Fibroblast of pulmonary artery (primary cell): ENCODE measurements at places on chromosomes 3 and 15.

DNA sequence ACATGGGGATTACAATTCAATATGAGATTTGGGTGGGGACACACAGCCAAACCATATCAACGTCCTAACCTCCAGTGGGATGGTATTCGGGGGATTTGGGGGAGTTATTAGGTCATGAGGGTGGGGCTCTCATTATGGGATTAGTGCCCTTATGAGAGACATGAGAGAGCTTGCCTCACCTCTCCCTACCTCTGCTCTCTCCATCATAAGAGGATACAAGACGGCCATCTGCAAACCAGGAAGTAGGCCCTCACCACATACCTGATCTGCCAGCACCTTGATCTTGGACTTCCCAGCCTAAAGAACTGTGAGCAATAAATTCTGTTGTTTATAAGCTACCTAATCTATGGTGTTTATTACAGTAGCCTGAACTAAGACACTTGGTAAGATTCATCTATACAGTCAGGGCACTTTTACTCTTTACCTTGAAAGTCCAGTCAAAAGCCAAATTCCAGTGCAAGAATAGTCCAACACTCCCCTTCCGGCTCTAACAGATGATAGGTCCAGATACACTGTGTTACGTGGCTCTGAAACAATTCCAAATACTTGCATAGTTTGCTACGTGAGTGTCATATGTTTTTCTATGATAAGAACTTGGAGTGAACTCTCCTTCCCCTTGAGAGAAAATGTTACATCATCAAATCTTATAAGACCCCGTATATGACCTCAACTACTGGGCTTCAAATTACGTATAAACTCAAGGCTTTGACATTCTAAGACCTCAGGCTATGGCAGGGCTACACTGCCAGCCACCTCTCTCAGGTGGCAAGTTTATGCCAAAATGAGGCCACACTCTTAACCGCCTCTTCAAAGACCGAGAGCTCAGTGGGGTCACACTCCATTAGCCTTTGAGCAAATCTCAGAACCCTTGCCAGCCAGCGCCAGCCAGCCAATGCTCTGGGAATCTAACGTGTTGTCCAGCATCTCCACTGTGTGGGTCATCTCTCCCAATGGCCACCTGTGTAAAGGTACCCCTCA lies 129.9 kb downstream of the XXYLT1 start:
- DNase-seq = peak; percentile 92

DNA sequence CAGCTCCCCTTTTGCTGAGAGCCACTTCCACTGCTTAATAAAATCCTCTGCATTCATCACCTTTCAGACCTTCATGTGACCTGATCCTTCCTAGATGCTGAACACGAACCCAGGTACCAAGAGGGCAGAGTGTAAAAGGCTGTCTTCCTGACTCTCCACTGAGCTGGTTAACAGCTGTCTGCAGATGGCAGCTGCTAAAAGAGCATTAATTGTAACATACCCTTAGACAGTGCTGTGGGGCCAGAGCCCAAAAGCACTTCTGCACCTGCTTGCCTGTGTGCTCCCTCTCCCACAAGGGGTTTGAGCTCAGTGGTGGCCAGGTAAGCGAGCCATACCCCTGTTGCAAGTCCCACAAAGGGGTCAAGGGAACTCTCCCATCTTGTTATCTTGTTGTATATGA lies 187.3 kb downstream of the UBE2E2 start:
- DNase-seq = no peak

DNA sequence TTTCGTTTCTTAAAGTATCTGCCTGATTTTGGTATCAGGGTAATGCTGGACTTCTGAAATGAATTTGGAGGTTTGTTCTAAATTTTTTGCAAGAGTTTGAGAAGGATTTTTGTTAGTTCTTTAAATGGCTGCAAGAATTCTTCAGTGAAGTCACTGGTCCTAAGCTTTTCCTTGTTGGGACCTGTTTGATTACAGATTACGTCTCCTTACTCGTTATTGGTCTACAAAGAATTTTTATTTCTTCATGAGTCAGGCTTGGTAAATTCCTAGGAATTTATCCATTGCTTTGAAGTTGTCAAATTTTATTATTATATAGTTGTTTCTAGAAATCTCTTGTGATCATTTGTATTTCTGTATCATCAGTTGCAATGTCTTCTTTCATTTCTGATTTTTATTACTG lies 196.0 kb downstream of the DPH6 start:
- no peak for DNase-seq

DNA sequence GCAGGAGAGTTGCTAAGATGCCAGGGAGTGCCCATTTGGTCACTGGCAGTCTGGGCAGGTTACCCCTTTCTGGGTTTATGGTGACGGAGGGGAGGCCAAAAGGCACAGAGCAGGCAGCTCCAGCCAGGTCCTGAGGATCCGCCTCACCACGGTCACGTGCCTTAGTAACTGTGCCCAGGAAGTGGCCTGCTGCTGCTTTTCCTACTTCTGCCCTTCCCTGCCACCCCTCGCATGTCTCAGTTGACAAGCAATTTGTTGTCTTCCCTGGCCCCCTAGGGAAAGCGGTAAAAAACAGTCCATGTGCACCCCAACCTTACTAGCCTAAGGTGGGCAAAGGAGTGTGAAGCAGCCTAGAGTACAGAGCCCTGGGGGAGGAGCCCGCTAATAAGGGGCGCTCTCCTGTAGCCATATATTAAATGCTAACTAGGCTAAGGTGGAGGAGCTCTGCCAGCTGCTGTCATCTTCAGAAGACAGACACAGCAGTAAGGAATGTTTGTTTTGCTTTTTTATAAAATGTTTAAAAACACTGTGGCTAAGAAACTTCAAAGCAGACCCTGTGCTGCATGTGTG lies 9.1 kb upstream of the LIPH start:
- no peak for DNase-seq

GRCh38 chr3:29705906-29706844 lies 425.3 kb downstream of the RBMS3 start:
- no peak for DNase-seq

GRCh38 chr15:30943654-30944335 lies 40.1 kb downstream of the FAN1 start:
- DNase-seq = no peak

DNA sequence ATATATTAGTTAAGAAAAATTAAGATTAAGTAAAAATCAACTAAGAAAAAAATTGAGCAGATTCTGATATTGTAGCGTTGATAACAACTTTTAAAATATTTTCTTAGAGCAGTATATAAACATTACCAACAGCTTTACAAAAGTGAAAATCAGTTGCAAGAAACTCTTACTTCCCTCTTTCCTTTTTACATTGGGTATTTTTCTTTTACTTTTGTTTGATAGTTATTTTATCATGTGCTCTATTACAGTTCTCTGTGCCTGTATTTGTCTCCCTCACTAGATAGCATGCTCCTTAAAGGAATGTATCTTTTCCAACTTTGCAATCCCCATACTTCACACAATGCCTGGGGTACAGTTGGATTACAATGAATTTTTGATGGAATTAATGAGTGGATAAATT lies 87.5 kb upstream of the P3H2 start:
- DNase-seq = no peak

- peak; percentile 90 for DNase-seq
Measured at GRCh38 chr3:57956119-57956832, 51.9 kb upstream of the FLNB start.

DNA sequence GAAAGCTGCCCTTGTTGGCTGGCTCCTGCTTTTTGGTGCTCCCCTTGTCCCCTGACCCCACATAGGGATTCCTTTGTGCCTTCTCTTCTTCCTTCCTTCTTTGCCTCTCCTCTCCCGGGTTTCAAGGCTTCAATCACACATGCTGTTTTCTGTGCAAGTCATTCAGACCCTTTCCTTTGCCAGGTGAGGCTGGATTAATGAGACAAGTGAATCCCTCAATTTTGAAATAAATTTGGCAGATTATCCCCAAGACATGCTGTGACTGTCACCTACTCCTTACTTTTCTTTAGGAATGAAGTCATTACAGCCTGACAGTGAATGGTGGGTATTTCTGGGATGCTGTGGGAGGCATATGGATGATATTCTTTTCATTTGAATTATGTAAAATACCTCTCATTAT lies 259.0 kb upstream of the RGMA start:
- no peak for DNase-seq

DNA sequence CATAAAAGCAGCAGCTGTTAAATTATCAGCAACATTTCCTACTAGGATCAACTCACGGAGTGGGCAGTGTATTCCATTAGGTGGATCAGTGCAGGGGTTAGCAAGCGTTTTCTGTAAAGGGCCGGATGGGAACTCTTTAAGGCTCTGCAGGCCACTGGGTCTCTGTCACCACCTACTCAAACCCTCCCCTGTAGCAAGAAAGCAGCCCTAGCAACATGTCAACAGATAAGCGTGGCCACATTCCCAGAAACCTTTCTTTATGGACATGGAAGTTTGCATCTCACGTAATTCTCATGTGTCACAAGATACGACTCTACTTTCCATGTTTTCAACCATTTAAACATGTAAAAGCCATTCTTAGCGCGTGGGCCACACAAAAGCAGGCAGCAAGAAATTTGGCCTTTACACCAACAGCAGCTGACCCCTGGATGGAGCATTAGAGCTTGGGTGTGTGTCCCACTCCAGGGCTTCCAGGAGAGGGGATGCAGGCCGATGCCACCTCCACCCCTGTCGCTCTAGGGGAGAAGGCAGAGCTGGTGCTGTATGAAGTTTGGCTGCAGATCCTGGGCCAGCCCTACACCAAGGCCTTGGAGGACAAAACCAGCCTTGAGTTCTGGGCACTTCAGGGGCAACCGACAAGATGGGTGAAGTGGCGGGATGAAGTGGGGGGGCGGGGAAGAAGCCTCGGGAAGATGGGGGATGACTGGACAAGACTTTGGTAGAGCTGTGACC lies 48.2 kb upstream of the CSPG4 start:
- DNase-seq = no peak

DNA sequence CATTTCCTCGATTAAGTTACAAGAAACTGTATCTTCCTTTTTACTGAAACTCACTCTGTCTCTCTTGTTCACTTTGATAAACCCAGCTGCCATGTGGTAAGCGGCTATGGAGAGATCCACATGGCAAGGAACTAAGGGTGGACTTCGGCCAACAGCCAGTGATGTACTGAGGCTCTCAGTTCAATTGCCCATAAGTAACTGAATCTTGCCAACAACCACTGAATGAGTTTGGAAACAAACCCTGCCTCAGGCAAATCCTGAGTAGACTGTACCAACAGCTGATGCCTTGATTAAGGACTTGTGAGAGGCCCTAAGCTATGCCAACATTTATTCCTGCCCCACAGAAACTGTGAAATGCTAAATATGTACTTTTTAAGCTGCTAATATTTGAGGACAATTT lies 433.5 kb downstream of the PLOD2 start:
- no peak for DNase-seq

DNA sequence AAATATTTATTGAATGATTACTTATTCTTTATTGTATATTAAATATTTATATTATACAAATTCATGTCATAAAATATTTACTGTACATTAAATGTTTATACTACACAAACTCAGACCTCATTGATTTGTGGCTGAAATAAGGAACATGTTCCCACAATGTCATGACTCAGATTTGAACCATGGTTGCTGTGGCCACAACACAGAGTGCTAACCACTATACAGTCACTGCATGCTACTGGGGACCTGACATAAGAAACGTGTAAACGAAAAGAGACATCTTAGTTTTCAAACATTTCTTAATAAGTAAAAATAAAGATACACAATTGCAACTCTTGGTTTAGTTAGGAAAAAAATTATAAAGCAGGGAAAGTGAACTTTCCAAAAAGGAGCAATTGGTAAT lies 99.1 kb upstream of the AGTR1 start:
- no peak for DNase-seq

GRCh38 chr3:140006331-140006730 lies 71.3 kb downstream of the CLSTN2 start:
- no peak for DNase-seq

DNA sequence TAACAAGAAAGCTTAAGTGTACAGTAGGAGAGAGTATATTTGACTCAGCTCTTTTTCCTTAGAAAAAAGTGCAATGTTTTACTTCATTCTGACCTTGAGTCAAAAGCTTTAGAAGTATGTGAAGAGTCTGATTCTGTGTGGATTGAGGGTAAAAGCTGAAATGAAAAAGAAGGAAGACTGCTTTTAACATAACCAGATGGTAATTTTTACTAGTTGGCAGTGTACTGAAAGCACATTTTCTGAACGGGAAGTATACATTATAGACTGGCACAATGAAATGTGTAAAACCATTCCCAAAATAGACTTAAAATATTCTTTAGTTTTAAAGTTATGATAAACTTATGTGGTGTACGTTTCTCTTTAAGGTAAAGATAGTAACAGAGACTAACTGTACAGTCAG lies 197.8 kb upstream of the ZNF717 start:
- no peak for DNase-seq

DNA sequence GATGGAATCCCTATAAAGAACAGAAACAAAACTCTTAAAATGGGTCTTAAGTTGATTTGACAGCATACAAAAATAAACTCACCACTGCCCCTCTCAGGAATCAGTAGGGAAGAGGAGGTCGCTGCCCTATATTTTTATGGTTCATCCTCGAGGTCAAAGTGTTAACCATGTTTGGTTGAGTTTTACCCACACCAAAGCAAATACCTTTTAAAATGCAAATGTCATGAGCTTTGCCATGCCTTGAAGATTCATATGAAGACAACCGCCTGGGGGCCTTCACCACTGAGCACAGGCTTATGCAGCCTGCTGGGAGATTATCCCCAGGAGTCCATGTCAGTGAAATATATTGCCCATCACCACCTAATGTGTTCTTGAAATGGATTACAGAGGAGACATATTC lies 66.1 kb downstream of the GLB1 start:
- no peak for DNase-seq

DNA sequence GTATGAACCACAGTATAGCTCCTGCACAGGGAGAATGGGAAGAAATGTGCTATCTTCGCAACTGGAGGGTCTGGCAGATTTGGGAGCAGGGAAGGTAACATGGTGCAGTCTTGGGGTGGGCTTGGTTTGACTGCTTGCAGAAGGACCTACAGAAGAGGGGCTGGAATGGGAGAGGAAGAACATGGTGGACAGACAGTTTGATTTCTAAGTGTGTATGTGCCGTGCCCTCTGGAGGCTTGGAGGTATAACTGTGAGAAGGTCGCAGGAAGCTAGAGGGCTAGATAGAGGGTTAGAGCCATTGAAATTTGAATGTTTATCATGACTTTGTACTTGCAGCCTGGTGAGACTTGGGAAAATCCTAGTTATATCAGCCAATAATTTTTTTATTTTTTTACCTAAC lies 169.2 kb downstream of the SQOR start:
- no peak for DNase-seq

DNA sequence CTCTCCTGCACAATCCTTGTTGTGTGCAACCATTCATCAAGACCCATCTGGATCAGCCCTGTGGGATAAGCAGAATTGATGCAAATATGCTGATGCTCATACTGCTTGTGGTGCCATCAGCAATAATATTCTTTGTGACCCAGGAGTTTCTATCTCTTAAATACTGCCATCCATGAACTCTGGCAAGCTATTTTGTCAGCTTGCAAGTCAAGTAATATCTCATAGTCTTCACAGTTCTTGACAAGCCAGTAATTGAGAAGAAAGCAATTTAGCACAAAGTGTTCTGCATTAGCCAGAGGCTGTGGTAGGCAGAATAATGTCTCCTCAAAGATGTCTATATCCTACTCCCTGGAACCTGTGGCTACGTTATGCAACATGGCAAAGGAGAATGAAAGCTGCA lies 49.0 kb downstream of the SPATA16 start:
- no peak for DNase-seq

- no peak for DNase-seq
Measured at GRCh38 chr3:141073580-141073979, 22.4 kb downstream of the SPSB4 start.
